ENCODE measurements at places on chromosomes 5 and 9.

DNA sequence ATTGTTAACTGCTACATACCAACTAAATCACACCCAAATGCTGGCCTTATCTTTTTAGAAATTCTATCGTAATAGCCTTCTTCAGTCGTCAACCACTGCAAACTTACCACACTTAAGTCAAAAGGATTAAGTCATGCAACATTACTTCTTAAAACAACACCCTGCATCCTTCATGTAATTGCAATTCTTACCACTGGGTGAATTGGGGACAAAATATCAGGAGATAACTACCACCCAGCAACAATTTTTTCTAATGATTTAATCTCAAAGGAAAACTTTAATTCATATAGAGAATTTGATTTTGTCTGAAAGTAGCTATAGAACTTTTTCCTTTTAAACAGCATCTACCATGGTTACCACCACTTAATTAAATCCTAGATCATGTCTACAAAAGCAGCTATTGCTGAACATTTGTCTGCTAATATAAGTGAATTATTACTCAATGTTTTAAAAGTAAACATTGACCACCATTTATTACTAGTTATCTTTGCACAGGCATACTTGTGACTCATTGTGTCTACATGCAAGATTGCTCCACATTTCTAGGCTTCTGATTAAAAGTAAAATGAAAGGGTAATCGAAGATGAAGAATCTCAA is 10.5 kb downstream of the MLLT3 start:
- no peak for DNase-seq

DNA sequence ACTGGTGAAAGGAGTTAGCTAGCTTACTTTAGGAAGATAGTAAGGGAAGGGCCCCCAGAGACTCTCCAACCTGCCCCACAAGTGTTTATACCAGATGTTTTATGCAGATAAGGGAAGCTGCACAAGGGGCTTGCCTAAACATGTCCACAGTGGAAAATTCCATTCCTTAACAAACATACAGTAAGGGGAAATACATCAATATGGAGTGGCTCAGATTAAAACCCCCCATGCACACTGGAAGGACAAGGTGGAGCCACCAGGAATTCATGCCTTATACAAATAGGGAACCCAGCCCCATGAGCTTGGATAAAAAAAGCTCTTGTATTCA is 106.3 kb upstream of the GPBP1 start:
- no peak for DNase-seq

DNA sequence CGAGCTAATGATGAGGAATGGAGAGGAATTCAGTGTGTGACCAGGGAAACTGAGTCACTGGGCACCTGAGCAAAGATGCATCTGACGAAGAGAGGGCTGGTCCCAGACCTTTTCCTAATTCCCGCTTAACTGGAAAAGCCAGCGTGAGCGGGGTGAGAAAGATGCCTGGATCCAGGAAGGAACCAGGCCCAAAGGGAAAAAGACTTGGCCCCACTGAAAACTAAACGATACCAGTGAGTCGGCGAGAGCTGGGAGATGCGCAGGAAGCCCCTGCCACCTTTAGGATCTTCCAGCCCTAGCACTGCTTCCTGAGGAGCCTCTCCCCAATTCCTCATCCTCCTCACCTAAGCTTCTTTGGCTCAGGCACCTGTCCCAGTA is 499 bp upstream of the FCHSD1 start:
- DNase-seq: no peak

DNA sequence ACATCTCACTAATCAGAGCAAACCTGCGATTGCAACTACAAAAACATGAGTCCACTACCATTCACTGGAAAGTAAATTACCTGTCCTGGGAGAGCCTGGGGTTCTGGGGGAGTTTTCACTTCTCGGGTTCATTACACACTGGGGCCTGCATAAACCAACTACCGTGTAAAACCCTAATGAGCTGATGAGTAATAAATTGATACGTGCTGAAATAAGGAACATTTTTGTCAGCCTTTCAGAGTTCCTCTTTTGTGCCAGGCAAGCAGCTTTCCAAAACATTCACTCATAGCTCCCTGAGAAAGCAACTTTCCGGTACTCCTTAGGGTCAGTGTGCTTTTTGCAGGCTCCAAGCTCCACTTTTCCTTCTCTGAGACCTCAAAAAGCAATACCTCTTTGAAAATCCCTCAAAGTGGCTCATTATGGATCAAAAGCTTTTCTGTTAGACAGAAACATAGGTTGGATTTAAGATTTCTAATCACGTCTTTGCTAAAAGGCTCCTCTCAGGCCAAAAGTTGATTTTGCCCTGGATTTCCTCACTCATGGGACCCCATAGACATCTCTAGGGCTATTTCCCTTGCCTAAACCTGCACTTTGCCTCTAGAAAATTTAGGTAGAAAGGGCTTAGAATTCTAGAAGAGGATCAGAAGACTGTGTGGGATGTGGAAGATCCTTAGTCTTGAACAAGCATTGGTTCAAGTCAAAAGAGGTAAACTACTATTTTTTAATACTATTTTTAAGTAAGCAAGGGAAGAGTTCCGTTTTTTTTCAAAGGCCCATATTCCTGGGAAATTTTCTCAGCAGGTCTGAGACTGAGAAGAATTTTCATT is 74.8 kb downstream of the ST8SIA4 start:
- DNase-seq: no peak

- DNase-seq: no peak
These were observed 936.1 kb upstream of the WWC1 start for GRCh38 chr5:167355346-167355745.

DNA sequence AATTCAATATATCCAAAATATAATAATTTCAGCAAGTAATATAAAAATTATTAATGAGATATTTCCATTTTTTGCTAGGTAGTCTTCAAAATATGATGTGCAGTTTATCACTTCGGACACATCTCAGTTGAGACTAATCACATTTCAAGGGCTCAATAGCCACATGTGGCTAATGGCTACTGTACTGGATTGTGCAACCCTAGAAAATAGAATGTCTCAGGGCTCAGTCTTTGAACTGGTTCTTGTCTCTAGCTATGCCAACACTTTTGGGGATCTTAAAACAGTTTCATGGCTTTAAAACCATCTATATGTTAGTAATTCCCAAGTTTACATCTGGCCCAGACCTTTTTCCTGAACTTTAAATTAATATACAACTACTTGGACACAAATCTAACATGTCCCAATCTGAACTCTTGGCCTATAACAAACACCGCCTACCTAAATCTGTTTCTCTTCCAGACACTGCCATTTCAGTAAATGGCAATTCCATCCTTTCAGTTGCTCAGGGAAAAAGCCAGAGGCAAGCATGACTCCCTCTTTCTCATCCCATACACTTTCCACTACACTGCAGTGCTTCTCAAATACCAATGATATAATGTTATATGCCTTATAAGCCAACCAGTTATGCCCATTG is 18.8 kb downstream of the PTAR1 start:
- DNase-seq: no peak

DNA sequence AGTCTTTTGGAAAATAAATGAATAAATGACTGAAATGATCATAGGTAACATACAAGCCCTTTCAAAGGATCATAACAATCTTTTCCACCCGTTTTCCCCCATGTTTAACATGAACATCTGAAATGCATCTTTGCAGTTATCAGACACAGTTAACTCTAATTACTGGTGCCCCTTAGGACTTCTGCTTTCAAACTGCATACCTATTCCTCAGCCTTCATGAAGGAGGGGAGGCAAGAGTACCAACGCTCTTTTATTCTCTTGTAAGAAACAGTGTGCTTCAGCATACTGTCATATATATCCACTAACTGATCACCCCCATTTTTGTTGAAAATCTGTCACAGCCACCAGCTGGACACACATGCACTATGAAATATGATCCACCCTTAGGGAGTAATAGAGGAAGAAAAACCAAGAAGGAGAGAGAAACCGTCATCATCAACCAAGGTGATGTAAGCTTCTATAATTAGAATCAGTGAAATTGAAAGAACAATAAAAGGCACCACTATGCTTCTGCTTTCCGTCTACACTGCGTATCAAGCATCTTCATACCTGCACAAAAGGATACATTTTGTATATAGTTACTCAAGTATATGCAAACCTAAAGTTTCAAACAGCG is 98.7 kb downstream of the RAPGEF6 start:
- no peak for DNase-seq

DNA sequence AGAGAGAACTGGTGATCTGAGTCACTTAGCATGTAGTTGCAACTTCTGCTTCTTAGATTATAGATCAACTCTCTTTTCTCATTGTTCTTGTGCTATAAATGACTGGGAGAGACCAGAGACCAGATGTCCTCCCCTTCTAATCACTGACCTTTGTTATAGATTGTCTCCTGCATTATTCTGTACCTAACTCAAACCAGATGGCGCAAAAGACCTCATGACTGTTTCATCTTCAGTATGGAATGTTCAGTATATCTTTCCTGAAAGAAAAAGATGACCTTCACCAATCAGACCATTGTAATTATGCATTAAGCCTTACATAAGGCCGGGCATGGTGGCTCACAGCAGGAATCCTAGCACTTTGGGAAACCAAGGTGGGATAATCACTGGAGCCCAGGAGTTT is 30.5 kb upstream of the ADAM19 start:
- no peak for DNase-seq

GRCh38 chr5:118439831-118440230 is 548.5 kb downstream of the DTWD2 start:
- DNase-seq: no peak

- no peak for DNase-seq
These were observed 508.3 kb downstream of the DMRTA1 start for GRCh38 chr9:22954964-22955363.

DNA sequence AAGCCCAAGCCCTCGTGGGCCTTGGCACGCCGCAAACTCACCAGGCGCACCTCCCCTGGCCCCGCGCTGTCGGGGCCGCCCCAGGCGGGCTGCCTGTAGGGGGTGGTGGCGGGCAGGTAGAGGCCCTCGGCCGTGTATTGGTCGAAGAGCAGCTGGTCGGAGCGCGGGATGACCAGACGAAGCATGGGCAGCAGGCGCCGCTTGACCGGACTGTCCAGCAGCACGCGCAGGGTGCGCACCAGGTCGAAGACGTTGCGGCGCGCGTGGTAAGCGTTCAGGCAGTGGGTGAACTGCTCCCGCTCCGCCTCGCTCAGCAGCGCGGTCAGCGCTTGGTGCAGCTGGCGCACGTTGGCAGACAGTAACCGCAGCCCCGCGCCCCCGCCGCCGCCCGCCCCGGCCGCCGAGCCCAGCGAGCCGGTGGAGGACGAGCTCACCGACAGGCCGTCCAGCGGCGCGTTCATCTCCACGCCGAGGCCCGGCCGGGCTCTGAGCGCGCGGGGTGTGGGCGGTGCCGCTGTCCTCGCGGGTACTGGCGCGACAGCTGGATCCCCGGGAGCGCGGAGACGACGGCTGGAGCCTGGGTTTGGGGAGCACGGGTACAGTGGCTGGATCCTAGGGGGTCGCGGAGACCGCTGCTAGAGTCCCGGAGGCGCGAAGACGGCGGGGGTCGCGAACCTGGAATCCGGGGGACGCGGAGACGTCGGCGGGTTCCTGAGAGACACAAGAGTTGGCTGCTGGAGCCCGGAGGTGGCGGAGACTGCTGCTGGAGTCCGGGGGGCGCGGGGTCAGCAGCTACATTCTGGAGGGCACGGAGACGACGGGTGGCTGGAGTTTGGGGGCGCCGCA is 709 bp downstream of the WHRN start:
- DNase-seq: no peak

GRCh38 chr5:123800640-123801039 is 288.7 kb downstream of the CSNK1G3 start:
- no peak for DNase-seq

DNA sequence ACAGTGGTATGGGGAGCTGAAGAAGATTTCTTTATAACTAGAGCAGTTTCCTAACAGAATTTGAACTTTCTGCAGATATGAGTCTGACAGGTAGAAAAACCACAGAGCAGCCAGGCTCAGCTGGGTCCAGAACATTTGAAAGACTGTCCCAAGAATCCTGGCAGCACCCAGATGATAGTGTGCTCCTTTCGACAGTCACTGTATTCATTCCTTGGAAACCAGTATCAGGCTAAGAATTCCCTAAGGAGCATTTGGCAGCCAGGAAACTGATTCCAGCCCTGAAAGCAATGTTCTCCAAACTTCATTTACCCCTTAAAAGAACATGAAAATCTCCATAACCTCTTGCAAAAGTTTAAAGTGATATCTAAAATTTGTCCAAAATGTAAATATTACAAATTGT is 123.0 kb upstream of the MTAP start:
- DNase-seq: no peak

GRCh38 chr5:169351721-169352120 is 50.8 kb upstream of the SLIT3 start:
- no peak for DNase-seq

DNA sequence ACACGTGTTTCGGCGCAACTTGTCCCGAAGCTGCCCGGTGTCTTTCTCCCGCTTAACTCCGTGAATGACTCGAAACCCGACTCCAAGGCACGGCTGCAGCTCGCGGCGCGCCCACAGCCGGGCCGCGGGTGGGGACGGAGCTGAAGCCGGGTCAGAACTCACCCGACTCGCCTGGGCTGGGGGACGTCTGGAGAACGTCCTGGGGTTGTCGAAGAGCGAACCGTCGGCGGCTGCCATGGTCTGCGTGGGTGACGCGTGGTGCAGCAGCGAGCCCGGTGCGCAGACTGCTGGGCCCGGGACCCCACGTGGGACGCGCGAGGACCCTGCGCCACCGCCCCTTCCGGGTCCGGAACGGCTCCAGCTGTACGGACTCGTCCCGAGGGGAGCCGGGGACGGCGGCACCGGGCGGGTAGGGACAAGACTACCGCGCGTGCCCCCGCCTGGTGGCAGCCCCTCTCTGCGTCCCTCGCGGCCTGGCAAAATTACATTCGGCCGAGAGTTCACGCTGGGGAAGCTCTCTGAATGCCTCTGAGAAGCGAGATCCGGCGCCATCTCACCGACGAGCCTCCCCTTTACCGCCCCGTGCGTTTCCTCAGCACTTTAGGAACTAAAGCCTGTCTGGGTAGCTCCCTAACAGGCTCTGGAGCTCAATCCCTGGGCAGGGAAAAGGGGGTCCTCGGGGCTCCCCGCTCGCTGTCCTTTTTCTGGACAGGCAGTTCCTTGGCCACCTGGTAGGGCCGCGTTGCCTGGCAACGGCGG is at the start of gene DDX31:
Gene DDX31, minus strand, starts transcription at position 286 of the 759 bp plus-strand sequence. Its CDS starts 49 bp downstream, at position 237.
- DNase-seq: peak; percentile 81

DNA sequence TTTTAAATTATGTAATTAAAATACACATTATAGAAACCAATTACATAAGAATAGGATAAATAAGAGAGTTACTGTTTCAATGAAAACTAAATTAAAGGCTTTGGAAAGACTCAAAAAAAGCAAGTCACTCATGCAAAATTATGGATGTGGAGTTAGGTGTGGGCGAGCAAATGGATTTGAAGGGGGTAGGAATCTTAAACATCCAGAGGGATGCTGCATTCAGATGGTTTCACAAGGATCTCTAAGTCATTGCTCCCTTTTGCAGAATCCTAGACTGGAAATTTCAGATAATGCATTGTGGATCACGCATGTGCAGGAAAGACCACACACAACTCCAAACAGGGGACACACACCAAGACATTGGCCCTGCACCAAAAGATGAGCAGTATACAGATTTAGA is 57.5 kb downstream of the DRD1 start:
- DNase-seq: no peak

- DNase-seq: no peak
These were observed 3.1 kb upstream of the PRELID2 start for GRCh38 chr5:145838276-145838675.

GRCh38 chr5:88821161-88821560 is 61.8 kb downstream of the MEF2C start:
- DNase-seq: no peak

Measured in anterior cingulate cortex (tissue), 58 donors.